ENCODE measurements at places on chromosomes 16 and 17.

- no peak for DNase-seq
Observed at GRCh38 chr16:78522327-78522726, 422.9 kb downstream of the WWOX start.

- DNase-seq: no peak
Observed at GRCh38 chr17:68711858-68712257, 110.7 kb upstream of the FAM20A start.

- no peak for DNase-seq
Observed at GRCh38 chr17:43864161-43864984, 17.4 kb downstream of the CD300LG start.

- no peak for DNase-seq
Observed at GRCh38 chr17:78112518-78113471, 15.8 kb downstream of the TMC6 start.

- DNase-seq: no peak
Observed at GRCh38 chr16:85750146-85750826, 610 bp downstream of the C16orf74 start.

Measured in astrocyte of the cerebellum (primary cell).